Amygdala (tissue), 56 donors: ENCODE measurements at places on chromosomes 7 and 10.

DNA sequence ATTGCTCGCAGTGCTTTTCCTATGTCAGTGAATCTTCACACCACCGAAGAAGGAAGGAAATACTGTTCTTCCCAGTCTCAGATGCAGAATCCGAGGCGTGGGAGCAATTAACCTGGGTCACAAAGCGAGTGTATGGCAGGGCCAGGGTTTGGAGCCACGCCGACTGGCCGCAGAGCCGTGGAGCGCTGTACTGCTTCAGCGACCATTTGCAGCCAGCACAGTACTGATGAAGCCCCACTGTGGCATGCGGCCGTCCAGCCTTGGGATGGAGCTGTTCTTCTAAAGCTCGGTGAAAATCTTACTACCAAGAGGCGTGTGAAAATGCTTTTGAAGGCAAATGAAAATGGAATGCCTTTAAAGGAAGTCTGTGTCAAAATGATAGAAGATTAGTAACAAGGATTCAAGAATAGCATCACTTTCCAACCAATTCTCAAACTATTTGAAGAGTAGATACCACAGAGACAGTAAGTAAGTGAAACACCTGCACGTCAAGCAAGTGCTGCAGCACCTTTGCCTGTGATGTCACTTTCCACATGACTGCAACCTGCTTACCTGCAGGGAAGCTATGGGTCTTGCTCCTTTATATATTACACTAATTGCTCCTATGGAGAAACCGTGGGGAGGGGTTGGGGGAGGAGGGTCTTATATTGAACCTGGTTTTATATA is 4.9 kb downstream of the PPP2R2D start:
- DNase-seq = no peak

DNA sequence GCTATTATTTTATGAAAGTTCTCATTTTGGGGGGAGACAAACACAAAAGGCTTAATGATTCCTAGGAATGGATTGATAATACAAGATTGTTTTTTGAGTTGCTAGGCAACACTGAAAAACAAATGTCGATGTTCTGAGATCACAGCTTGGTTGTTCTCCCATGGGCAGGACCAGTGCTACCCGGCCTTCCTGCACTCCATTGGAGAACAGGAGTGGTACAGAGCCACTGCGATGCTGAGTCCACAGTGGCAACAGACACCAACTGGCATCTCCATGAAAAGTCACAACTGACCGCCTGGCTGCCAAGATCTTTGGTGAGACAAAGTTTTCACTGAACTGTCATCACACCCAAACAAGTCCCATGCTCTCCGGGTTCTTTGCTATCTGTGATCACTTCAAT is 68.9 kb upstream of the NMT2 start:
- no peak for DNase-seq

DNA sequence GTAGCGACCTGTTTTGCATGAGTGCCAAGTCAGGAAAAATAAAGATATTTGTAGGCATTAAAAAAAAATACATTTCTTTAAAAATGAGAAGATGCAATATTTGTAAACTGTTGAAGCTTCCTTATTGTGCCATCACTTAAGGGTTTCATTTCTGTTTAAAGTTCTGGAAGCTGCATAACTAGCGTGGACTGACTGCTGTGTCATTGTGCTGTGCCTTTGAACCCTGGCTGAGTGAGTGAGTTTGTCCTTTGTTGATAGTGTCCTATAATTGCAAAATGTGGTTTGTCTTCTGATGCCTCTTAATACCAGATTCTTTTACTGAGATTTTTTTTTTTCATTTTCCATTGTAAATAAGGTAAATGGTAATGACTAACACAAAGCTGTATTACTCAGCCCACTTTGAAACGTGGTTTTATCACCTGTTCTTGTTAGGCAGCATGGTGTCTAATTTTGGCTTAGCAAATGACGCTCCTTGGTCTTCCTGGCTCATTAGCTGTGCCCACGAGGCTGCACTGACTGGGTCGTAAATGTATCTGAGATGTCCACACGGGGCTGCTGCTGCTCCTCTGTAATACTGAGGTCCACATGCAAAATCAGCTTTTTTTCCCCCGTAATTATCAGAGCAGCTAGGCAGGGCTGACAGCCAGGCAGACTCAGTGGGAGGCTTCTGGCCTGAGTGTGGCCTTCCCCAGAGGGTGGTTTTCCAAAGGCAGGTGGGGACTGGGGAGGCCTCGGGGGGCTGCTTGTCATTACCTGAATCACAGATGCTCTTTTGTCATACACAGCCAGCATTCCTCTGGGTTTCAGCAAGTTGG is 14.8 kb downstream of the ZSCAN25 start:
- DNase-seq = no peak

DNA sequence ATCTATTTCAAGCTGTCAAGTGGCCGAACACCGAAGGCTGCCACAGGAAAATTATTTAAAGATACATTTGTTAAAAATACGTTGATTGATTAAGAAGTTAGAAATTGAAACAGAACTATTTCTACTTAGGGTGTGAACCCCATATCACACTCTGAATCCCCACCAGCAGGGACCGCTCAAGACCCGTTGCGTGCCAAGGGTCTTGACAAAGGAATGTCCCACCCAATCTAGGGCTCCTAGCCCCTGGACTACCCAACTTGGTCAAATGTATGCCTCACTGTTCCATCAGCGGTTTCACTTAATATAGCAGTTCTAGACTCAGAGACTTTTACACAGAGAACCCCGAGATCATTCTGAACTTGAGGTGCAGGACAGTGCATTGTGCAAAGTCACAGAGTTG is 11.6 kb upstream of the PFKFB3 start:
- no peak for DNase-seq

- no peak for DNase-seq
Measured at GRCh38 chr10:122301055-122301810, 30.1 kb downstream of the BTBD16 start.

GRCh38 chr7:23292623-23293022 is 6.5 kb upstream of the MALSU1 start:
- DNase-seq = no peak

GRCh38 chr10:110269374-110270318 is 35.1 kb downstream of the SMNDC1 start:
- peak; percentile 59 for DNase-seq

GRCh38 chr7:50362712-50363282 is 58.3 kb downstream of the IKZF1 start:
- DNase-seq = no peak

DNA sequence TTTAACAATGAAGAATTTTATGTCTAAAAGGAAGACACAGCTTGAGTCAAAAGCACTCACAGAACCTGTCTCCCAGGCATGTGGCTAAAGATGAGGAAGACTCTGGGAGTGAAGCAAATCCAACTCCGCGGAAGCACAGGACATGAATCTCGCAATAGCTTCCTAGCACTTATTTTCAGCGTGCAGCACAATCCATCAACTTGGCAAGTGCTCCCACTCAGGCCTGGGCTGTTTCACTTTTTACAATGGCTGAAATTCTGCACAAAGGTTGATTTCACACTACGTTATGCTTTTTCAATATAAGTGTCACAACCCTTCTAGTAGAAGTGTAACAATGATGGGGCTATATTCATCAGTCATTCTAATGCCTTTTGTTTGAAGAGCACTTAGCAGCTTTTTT is 180.2 kb downstream of the XPNPEP1 start:
- DNase-seq = no peak
